Uterus (tissue), 4 donors: ENCODE measurements at places on chromosomes 5 and 9. TPM values are rescaled to one million over a fixed set of nuclear protein-coding genes. Genes with fewer than 3 reads are reported as not detected.

DNA sequence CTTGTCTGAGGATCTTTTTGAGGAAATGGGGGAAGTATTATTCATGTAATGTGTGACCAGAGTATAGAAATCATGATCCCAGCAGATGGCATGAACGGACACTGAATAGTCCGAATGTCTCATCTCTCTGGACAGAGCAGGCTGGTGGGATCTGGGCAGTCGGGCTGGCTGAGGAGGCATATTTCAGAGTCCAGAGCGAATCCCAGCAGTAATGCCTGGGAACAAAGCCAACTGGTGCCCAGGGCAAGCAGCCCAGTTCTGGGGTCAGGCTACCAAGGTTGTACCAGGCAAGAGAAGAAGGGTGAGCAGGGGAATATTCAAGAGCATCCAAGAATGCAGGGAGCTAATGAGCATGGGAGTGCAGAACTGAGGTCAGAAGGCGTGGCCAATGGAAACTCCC, 306.4 kb downstream of the ZSWIM6 start:
- no peak for DNase-seq

- no peak for DNase-seq
Measured at GRCh38 chr5:123518111-123518510, 6.1 kb downstream of the CSNK1G3 start.

PFN3 gene
- not detected for total RNA-seq

ELAVL2 gene
- 0.15 TPM for total RNA-seq
